B cell (primary cell): ENCODE measurements at places on chromosomes 12 and 14. TPM values are rescaled to one million over a fixed set of nuclear protein-coding genes. Genes with fewer than 3 reads are reported as not detected.

Gene GLI1
- 3.9 and 4.1 TPM in 2 replicates for total RNA-seq

Gene EID3
- 9.2 and 9.4 TPM in 2 replicates for total RNA-seq

Gene LTA4H
- total RNA-seq = 158 and 167 TPM in 2 replicates

Gene SOAT2
- not detected in 2 replicates for total RNA-seq

Gene POTEM
- 0.17 TPM in 1 of 2 replicates, not detected in the other for total RNA-seq

Gene TMEM260
- total RNA-seq = 33.9 and 39.3 TPM in 2 replicates
